Caudate nucleus (tissue), 63 donors: ENCODE measurements at places on chromosomes 6 and 20.

GRCh38 chr6:40681622-40682021 lies 94.5 kb upstream of the LRFN2 start:
- no peak for DNase-seq

- DNase-seq: no peak
These were observed 23.8 kb upstream of the CHMP4B start for GRCh38 chr20:33787253-33787891.

GRCh38 chr6:140175486-140175885 lies 801.0 kb upstream of the CITED2 start:
- DNase-seq: no peak

- DNase-seq: no peak
These were observed 147.0 kb downstream of the HS3ST5 start for GRCh38 chr6:114195631-114196403.

GRCh38 chr6:134097114-134097707 lies 44.8 kb upstream of the SLC2A12 start:
- DNase-seq: peak; percentile 55

DNA sequence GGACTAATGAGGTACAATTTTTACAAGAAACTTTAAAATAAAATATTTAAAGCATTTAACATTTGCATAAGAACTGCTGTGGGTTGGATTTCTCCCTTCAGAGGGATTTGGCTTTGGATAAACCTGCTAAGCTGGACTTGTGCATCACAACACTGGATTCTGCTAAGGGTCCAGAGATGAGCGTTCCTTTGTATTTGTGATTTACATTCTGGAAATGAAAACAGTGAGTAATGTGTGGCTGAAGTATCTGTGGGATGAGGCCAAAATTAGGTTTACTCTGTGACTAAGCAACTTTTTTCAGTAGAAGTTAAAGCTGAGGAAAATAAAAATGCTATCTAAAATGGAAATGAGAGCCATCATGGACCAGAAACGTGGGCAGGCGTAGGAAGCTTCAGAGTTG lies 494.3 kb downstream of the EPM2A start:
- DNase-seq: no peak
